ENCODE measurements at places on chromosomes 4 and X.

DNA sequence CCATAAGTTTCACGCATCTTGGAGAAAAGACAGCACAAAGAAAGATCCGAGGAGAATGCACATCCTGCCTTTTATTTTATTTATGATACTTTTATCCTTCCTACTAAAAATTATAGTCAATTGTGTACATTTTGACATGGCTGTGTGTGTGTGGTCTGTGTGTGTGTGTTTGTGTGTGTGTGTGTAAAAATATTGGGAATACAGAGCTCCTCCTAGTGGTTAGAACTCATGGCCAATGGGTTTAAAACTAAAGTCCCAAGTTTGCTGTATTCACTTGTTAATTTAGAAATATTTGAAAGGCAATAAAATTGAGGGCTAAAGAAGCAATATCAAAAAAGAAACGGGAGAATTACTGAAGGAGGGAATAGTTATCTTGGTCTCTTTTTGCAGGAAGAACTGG lies 47.5 kb downstream of the NKX6-1 start:
- DNase-seq: peak; percentile 44

DNA sequence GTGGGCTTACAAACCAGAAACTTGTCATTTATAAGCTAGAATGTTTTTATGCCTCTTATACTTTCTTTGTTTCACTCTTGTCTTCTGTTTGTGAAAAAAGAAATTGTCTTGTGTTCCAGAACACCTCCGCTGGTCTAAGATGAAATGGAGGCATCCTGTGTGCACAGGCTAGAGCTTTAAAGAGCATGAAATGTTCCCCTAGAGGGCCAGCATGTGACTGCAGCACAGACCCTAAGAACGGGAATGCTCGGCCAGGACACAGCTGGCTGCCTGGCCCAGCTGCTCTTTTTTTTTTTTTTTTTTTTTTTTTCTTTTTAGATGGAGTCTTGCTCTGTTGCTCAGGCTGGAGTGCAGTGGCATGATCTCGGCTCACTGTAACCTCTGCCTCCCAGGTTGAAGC lies 33.6 kb downstream of the SETD7 start:
- DNase-seq: no peak

DNA sequence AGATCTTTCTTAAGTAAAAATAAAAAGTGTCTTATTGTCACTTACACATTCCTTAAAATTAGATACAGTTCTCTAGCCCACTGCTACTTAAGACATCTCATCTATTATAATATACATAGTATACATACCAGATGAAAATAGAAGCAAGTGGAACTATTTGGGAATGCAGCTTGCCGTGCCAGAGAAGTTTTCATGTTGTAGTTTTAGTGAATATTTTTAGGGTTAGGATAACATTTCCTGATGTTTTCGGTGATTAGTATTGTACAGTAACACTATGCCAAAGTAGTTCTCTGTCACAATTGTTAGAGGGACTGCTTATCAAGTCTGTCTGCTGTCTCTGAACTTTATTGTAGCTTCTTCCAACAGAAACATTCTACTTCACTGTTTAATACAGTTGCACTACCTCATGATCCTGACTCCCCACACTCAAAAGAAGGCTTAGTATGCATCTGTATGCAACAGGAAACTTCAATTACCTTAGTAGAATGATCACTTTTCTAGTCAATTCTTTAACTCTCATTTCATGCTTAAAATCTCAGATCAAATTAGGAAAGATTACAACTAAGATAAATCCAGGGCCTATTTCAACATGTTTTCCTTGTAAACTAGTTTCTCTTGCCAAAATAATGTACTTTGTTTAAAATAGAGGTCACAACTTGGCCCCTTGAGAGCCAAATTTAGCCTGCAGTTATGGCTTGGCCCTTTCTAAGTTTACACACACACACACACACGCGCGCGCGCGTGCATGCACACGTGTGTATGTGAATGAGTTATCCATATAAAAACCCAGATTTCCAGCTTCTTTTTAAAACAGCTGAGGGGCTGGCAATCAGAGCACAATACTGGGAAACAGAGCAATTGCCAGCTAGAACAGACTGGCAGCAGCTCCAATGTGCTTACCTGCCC lies 42.3 kb upstream of the SRPX start:
- DNase-seq: no peak

- DNase-seq: no peak
Measured at GRCh38 chr4:102080184-102080583, 265.1 kb downstream of the SLC39A8 start.

GRCh38 chr4:30939684-30940083 lies 219.5 kb downstream of the PCDH7 start:
- no peak for DNase-seq

DNA sequence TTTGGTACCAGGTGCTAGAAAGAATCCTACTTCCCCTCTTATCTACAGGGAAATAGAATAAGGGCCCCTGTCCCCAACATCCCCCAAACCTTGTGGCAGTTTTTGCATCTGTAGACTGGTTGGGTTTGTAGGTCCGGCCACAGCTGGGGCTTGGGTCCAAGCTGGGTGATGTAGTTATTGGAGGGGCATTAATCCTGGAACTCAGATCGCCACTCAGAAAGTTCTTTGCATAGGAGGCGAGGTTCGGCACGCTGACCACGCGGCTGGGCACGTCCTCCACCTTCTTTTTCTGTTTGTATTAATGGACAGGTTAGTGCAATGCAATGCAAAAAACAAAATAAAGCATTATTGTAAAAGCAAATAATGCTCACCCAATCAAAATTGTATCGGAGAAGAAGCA lies 19.2 kb downstream of the MED28 start:
- DNase-seq: no peak

- no peak for DNase-seq
Measured at GRCh38 chr4:75705198-75705977, 19.0 kb upstream of the USO1 start.

- peak; percentile 83 for DNase-seq
Measured at GRCh38 chr4:26067035-26067434, 153.0 kb downstream of the SMIM20 start.

- no peak for DNase-seq
Measured at GRCh38 chr4:167606551-167606950, 372.3 kb upstream of the SPOCK3 start.

GRCh38 chr4:170853422-170854021 lies 763.8 kb upstream of the AADAT start:
- DNase-seq: peak; percentile 59

- no peak for DNase-seq
Measured at GRCh38 chrX:74509989-74510388, 88.7 kb downstream of the SLC16A2 start.
